ENCODE measurements at places on chromosomes 6 and 20.

DNA sequence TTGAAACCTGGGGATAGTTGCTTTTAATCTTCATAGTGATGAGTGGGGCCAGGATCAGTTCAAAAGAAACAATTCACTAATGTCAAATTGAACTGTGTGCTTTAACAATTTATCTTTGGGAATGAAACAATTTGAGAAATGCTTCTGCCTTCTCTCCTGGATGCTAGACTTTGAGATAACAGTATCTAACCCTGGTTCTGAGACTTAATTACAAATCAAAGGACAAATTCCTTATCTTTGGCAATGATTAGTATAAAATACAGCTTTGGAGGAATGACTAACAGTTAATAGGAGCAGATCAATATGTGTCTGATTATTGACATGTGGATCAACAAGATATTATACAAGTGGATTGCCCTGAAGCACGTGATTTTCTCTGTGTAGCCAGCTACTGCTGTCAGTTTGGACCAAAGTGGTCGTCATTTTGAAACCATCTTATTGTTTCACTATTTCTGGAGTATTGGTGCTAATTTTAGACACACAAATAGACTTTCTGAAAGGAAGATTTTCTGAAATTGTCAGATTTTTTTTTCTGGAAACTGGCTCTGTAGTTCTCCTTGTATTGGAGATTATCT, 6.2 kb upstream of the FLRT3 start:
- no peak for DNase-seq

GRCh38 chr6:55833284-55833683, 42.1 kb downstream of the BMP5 start:
- DNase-seq, result no peak

- DNase-seq, result peak; percentile 88
Observed at GRCh38 chr6:129672881-129673631, 36.9 kb downstream of the ARHGAP18 start.

- no peak for DNase-seq
Observed at GRCh38 chr6:93105017-93105416, 314.3 kb downstream of the EPHA7 start.

- DNase-seq, result no peak
Observed at GRCh38 chr6:1040393-1040792, 271.5 kb upstream of the FOXQ1 start.
